ENCODE measurements at places on chromosomes 13 and 19.

DNA sequence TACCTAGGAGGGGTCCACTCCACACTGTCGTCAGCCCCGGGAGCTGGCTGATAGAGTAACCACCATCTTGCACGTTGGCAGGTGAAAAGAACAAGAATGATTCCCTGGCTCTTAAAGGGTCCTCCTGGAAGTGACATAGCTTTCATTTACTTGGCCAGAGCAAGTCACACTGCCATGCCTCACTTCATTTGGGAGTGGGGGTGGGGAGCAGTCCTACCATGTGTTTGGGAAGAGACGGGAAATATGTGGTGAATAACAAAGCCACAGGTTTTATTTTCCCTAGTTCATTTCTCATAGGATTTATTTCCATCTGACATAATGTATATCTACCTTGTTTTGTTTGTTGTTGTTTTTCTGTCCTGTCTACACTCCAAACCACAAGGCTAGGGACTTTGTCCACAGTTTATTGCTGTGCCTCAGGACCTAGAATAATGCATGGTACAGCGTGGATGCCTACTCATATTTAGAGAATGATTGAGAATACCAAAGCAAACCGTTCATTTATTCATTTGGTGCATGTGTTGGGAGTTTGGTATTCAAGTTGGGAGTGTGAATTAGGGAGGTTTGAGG lies 26.8 kb downstream of the UBAC2 start:
- DNase-seq: no peak

GRCh38 chr13:37475966-37476365 lies 122.6 kb downstream of the POSTN start:
- no peak for DNase-seq

- no peak for DNase-seq
Observed at GRCh38 chr13:48496271-48497161, 36.4 kb downstream of the RCBTB2 start.

DNA sequence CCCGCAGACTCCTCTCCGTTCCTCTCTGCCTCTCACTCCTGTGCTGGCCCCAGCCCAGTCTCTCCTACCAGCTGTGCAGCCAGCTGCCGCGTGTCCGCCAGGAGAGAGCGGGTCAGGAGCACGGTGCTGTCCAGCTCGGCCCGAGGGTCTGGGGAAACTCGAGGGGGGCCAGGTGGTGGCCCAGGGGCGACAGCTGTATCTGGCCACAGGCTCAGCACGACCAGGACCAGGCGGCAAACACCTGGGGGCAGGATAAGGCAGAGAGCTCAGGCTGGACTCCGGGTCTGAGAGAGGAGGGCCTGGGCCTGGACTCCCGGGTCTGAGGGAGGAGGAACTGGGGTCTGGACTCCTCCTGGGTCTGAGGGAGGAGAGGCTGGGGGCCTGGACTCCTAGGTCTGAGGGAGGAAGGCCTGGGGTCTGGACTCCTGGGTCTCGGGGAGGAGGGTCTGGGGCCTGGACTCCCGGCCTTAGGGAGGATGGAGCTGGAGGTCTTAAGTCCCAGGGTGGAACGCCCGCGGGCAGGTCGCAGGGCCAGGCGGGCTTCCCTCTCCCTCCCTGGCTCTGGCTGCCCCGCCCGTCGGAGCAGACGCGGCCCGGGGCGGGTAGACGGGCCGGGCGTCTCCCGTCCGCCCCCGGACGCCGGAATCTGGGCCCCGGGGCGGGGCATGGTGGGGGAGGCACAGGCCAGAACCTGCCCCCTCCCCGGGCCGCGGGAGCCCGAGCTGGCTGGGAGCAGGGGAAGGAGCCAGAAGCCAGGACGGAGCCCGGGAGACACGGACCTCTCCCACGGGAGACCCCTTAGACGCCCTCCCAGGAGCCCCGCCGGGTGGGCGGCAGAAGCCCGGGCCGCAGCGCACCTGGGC lies 1.3 kb downstream of the IL11 start:
- no peak for DNase-seq

GRCh38 chr19:41957838-41958366 lies 1.2 kb downstream of the RABAC1 start:
- no peak for DNase-seq

DNA sequence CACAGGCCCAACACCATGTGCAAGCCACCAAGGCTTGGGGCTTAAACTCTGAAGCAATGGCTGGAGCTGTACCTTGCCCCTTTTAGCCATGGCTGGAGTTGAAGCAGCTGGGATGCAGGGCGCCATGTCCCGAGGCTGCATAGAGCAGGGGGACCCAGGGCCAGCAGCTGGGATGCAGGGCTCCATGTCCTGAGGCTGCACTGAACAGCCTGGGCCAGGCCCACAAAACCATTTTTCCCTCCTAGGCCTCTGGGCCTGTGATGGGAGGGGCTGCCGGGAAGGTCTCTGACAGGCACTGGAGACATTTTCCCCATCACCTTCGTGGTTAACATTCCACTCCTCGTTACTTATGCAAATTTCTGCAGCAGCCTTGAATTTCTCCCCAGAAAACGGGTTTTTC lies 10.8 kb downstream of the TRAPPC2B start:
- DNase-seq: no peak

DNA sequence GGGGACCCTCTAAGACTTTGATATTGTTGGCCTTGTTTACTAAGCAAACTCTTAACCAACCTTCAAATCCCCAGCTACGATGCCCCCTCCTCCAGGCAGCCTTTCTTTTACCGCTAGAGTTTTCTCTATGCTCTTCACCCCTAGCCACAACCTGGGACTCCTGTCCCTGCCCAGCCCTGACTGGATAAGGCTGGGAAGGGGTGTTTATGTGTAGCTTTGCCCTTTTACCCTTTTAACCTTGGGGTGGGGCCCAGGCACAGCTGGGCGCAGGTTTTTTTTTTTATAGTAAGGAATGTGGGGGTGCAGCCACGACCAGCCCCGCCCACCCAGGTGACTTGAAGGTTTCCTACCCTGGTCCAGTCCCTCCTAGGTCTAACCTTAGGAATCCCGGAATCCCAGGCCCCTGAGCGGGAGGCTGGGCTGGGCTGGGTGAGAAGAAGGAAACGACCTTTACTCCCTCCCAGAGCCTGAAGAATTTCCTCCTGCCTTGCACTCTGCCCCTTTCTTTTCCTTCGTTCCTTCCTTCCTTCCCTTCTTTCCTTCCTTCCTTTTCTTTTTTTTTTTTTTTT lies 12.2 kb downstream of the TJP3 start:
- DNase-seq: no peak

- no peak for DNase-seq
Observed at GRCh38 chr19:11465600-11465999, 15.2 kb downstream of the ELAVL3 start.

DNA sequence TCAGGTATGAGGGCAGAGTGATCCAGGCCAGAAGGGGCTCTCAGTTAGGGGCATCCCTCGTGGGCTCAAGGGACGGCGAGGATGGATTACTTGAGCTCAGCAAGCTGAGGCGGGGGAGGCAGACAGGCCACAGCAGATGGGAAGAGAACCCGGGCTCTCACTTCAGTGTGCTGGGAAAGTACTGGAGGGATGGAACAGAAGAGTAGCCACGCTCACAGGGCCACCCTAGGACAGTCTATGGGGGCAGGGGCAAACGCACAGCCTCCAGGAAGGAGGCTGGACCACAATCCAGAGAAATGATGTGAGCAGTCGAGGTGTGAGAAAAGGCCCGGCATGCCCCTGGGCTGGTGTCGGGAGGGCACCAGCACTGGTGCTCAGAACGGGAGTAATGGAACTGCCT lies 9.2 kb downstream of the GJA3 start:
- DNase-seq: no peak

DNA sequence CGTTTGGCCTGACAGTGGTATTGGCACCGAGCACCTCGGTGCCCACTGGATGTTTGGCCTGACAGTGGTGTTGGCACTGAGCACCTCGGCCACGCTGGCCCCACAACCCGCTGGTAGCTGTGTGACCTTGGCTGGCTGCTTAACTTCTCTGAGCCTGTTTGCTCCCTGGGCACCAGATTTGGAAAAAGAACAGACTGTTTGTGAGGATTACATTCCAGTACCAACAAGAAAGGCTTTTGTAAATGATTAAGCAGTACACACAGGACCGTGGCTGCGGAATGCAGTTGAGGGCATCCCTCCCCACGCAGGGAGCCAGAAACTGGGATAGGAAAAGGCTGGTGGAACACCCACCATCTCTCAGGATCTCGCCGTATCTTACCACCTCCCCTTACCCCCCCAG lies 31.9 kb downstream of the SLC25A42 start:
- no peak for DNase-seq

GRCh38 chr19:16161840-16162239 lies 11.5 kb downstream of the CIB3 start:
- no peak for DNase-seq

- no peak for DNase-seq
Observed at GRCh38 chr13:99367663-99368448, 60.7 kb upstream of the GPR183 start.

- no peak for DNase-seq
Observed at GRCh38 chr19:51783372-51783771, 11.6 kb upstream of the FPR3 start.

GRCh38 chr13:101709952-101710351 lies 257.5 kb downstream of the ITGBL1 start:
- no peak for DNase-seq

DNA sequence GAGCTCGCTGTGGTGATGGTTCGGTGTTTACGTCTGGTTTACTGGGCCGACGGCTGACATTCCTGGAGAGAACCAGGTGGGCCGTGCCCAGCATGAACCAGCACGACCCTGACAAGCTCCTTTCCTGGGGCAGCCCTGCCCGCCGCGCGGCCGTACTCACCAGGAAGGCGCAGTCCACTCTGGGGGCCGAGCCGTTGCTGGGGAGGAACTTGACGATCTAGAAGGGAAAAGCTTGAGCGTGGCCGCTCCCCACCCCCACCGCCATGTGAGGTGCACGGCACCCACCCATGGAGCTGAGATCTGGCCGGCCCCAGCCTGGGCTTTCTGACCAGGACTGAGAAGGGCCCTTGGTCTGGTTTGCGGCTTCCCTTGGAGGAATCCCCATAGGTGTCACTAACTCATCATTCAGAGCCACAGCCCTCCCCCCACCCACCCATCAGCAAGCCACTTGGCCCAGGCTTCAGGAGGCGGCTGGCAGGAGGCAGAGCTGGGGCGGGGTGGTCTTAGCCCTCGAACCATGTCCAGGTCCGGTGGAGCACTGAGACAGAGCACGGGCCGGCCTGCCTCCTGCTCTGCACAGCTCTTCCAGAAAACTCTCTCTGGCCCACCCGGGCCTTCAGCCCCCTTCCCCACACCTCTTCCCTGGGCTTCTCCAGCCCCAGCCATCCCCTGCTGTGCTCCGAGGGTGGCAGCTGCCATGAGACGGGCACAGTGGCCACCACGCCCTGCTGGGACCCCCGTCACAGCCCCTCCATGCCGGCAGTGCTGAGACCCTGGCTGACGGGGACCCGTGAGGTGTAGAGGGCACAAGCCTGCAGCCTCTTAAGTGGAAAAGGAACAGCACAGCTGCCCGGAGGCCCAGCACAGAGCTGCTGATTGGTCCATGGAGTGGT lies 6.2 kb downstream of the ATP4B start:
- DNase-seq: no peak

- DNase-seq: no peak
Observed at GRCh38 chr19:4234862-4235201, 5.5 kb downstream of the EBI3 start.

DNA sequence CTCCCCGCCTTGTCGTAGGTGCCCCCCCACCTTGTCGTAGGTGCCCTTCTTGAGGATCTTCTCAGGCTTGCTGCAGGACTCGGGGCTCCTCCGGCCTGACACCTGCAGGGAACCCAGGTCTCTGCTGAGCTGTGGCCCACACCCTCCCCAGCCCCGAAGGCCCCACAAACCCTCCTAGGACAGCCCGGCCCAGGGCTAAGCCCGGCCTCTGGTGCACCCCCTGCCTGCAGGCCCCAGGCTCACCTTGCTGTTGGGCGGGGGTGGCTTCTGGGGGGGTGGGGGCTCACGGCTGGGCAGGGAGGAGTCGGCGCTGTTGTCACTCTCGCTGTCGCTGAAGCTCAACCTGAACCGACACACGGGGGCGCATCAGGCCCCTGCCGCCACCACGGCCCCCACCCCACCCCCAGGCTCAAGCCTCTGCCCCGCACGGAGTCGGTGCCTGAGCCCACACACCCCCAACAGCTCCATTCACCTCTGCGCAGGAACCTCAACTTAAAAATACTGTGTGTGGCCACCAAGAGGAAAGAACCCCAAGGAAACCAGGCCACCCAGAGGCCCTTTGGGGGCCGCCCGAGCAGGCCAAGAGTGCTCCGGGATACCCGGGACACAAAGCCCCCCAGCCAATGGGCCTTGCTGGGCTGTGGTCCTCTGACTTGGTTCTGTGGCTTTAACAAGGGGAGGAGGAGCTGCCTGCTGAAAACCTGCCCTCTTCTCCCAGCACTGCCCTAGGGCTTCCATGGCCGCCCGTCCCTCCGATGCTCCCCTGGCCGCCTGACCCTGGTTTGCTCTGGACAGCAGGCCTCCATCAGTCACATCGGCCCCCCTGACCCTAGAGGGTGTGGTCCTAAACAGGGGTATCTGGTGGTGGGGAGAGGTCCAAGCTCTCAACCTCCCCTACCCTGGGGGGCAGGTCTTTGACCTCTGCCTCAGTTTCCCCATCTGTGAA lies 65.8 kb downstream of the MLLT1 start:
- no peak for DNase-seq

DNA sequence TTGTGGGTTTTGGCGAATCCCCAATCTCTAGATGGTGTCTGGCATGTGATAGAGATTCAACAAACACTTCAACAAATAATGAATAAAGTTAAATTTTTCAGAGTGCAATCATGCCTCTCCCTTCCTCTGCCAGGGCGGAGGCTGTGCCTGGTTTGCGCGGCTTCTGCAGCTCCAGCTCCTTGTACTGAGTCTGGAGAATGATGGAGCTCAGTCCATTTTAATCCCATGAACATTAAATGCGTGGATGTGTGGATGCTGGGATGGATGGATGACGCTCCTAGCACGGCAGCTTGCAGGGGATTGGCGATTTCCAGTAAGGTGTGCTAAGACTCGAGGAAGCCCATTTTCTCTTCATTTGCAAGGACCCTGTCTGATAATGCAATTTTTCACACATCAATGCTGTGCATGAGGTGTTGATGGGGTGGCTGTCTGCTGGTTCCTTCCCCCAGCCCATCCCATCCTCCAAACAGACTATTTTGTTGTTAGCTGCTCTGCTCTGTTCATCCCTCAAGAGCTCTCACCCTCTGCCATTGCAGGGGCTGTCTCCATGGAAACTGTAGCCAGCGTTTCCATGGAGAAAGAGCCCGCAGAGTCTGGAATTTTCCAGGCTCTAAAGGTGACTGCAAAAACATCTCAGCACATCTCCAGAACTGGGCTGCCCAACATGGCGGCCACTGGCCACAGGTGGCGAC lies 92.6 kb upstream of the PEG3 start:
- DNase-seq: no peak

GRCh38 chr19:19260417-19261214 lies 12.5 kb downstream of the TM6SF2 start:
- DNase-seq: no peak

DNA sequence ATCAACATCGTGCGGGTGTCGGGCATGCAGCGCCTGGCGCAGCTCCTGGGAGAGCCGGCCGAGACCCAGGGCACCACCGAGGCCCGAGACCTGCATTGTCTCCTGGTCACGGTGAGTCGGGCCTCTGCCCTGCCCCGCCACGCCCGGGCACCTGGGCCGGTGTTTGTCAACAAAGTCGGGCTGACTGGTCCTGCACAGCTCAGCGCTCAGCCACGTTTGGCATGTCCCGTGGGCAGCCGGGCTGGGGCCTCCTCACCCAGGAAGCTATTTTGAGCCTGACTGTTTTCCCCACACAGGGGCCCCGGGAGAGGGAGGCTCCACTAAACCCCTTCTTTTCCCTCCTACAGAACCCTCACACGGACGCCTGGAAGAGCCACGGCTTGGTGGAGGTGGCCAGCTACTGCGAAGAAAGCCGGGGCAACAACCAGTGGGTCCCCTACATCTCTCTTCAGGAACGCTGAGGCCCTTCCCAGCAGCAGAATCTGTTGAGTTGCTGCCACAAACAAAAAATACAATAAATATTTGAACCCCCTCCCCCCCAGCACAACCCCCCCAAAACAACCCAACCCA lies 1.3 kb downstream of the GADD45B start:
- no peak for DNase-seq
